Left ventricle myocardium superior (tissue), 1 donor: ENCODE measurements at places on chromosomes 6 and 20.

GRCh38 chr6:124962639-124963415, 590 bp downstream of the RNF217 start:
- peak; percentile 62 for DNase-seq

- DNase-seq, result no peak
Observed at GRCh38 chr20:4090756-4091489, 75.6 kb upstream of the RNF24 start.

GRCh38 chr20:46157076-46157592, 39.0 kb downstream of the CD40 start:
- DNase-seq, result no peak

DNA sequence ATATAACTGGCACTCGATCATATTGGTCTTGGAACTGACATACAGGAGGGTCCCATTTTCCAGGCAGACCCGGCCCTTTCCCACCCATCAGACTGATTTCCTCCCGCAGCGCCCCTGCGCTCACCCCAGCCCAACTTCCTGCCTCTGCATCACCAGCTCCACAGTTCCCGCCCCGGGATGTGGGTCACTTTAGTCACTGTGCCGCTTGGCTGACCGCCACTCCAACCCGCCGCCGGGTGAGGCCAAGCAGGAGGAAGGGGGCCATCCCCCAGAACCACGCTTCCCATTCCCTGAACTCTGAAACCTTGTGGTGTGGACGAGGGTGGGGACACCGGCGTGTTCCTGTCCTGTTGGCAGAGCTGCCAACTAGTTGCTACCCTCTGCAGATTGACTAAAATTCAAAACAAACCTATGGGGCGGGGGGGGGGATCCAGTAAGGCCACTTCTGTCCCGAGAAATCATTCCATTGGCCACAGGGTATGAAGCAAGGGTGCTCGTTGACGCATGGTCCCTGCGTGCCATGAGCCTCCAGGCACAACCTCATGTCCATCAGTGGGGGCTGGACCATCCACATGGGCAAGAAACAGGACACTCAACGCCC, 12.3 kb downstream of the TGM2 start:
- peak; percentile 90 for DNase-seq

- no peak for DNase-seq
Observed at GRCh38 chr6:57224769-57225515, 2.8 kb upstream of the RAB23 start.
